ENCODE measurements at places on chromosomes 7 and 10. TPM values are rescaled to one million over a fixed set of nuclear protein-coding genes. Genes with fewer than 3 reads are reported as not detected.

- H3K36me3 ChIP-seq: no peaks in the 10 kb centered on the region
- no peak overlapping the region for H3K27ac ChIP-seq
- no peak for DNase-seq
These were observed 19.8 kb downstream of the ADAMTS14 start for GRCh38 chr10:70692043-70692603.

DNA sequence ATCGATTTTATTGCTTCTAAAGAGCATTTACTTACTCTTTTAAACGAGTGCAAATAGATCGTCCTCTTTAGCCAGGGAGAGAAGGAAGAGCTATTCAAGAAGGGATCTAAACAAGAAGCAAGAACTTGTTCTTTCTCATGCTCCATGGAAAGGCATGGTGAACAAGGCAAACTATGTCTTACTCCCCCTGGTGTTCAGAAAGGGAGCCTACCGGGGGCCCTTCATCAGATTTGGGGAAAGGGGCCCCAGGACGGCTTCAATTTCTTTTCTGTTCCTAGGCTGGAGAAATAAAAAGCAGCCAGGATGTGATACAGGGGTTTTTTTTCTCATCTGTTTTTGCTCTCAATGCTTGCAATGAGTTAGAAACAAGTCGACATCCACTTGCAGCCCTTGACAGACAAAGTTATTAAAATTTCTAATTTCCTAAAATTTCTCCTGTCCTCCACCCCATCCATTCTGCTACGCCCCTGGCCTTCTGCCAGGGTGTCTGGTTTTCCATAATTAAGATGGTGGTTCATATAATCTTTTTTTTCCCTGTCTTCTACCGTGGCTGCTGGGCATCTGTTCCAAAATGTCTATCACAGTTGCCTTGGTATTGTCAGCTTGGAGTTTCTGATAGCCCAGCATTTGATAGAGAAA, 214.4 kb downstream of the CREB5 start:
- DNase-seq: no peak
- no peaks in the 10 kb centered on the region for H3K36me3 ChIP-seq
- no peaks in the 10 kb centered on the region for H3K4me1 ChIP-seq
- H3K27ac ChIP-seq: no peak overlapping the region
- no peak overlapping the region for H3K4me3 ChIP-seq
- H3K27me3 ChIP-seq: peaks cover 2% of the 10 kb centered on the region

HUS1 gene
- polyA plus RNA-seq: 31.3 TPM

ZNF365 gene
- polyA plus RNA-seq: 8.0 TPM

FANK1 gene
- polyA plus RNA-seq: 51.8 TPM

GRCh38 chr7:74623135-74623534, 34.4 kb upstream of the GTF2I start:
- no peak overlapping the region for H3K27ac ChIP-seq
- no peak overlapping the region for H3K4me3 ChIP-seq
- H3K27me3 ChIP-seq: no peaks in the 10 kb centered on the region
- no peak for DNase-seq
- H3K36me3 ChIP-seq: no peaks in the 10 kb centered on the region

CTAGE8 gene
- 0.54 TPM for polyA plus RNA-seq

GRCh38 chr7:1924258-1924817, 254.3 kb downstream of the ELFN1 start:
- no peak overlapping the region for H3K27ac ChIP-seq
- no peaks in the 10 kb centered on the region for H3K27me3 ChIP-seq
- H3K4me3 ChIP-seq: no peak overlapping the region
- no peak for DNase-seq

ZNF25 gene
- polyA plus RNA-seq: 5.4 TPM

DNA sequence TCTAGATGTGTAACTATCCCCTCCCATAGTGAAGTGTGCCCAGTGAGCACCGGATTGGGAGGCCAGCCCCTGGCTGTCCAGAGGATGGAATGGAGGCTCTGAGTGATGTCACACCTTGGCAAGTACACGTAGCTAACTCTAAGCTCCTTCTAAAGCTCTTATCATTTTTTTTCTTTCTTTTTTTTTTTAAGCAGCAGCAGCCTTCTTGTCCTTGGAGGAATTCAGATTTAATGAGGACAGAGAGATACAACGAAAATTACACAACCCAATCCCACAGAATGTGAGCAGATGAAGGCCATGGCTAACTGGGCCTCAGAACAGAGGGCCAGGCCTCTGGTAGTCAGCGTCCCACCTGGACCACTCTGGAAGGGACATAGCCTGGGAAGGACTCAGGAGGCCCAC, 11.3 kb downstream of the TNS3 start:
- H3K27ac ChIP-seq: no peak overlapping the region
- no peaks in the 10 kb centered on the region for H3K27me3 ChIP-seq
- no peaks in the 10 kb centered on the region for H3K4me1 ChIP-seq
- no peak overlapping the region for H3K4me3 ChIP-seq

TMEM176A gene
- polyA plus RNA-seq: not detected

DNA sequence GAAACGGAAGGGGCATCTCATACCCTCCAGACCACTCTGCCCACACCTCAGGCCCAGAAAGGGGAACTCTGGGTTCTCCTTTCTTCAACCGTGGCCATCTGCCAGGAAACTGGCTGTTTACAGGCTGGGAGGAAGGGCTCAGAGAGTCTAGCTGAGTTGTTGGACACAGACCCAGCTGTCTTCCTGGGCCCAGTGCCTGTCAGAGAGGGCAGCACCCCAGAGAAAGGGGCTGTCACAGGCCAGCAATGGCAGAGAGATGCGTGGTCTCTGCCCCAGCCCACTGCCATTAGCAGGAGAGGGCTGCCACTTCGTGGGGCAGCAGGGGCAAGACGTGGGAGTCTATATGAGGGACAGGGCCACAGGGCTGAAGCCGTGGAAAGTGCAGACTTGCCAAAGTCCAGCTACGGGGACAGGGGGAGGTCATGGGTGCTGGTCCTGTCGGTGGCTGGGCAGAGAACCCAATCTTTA, 11.0 kb downstream of the GRID1 start:
- H3K4me3 ChIP-seq: no peak overlapping the region
- H3K4me1 ChIP-seq: no peaks in the 10 kb centered on the region
- H3K27me3 ChIP-seq: no peaks in the 10 kb centered on the region

EPO gene
- polyA plus RNA-seq: 0.23 TPM

CHN2 gene
- 0.55 TPM for polyA plus RNA-seq

GRCh38 chr10:55979203-55979602, 381.9 kb downstream of the ZWINT start:
- no peak overlapping the region for H3K27ac ChIP-seq
- H3K27me3 ChIP-seq: no peaks in the 10 kb centered on the region
- DNase-seq: no peak

DNA sequence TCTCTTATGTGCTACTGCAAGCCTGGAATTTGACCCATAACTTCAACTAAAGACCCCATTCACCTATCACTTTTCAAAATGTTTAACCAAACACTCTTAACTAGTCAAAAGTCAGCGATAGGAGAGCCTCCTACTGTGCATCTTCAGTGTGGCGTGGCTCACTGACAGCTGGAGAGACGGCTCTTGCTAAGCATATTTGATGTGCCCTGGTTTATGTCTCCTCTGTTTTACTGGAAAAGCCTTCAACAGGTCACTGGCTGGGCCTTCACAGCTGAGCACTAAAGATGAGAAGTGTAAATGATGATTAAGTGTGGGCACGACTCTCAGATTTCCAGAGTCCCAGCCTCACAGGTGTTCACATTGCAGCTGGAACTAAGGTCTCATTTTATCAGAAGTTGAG, 472.1 kb downstream of the SEMA3D start:
- no peak for DNase-seq
- no peaks in the 10 kb centered on the region for H3K27me3 ChIP-seq
- H3K27ac ChIP-seq: no peak overlapping the region
- no peaks in the 10 kb centered on the region for H3K4me1 ChIP-seq
- H3K36me3 ChIP-seq: no peaks in the 10 kb centered on the region

GRCh38 chr7:95693551-95694333, 78.6 kb upstream of the DYNC1I1 start:
- H3K27ac ChIP-seq: no peak overlapping the region
- no peaks in the 10 kb centered on the region for H3K27me3 ChIP-seq
- no peaks in the 10 kb centered on the region for H3K36me3 ChIP-seq
- H3K4me1 ChIP-seq: no peaks in the 10 kb centered on the region
- H3K4me3 ChIP-seq: no peak overlapping the region
- no peak for DNase-seq

- peaks cover 8% of the 10 kb centered on the region for H3K4me1 ChIP-seq
- peak within 1 kb of the TSS; percentile 86 for H3K4me3 ChIP-seq
- DNase-seq: peak; percentile 72
- H3K36me3 ChIP-seq: no peaks in the 10 kb centered on the region
These were observed at the start of gene ZPBP for GRCh38 chr7:50092579-50093491. Gene ZPBP, minus strand, starts transcription at chr7:50093246. Its CDS starts 52 bp downstream, at chr7:50093194.

- H3K4me3 ChIP-seq: no peak overlapping the region
- H3K27me3 ChIP-seq: no peaks in the 10 kb centered on the region
- no peaks in the 10 kb centered on the region for H3K36me3 ChIP-seq
- H3K27ac ChIP-seq: no peak overlapping the region
- H3K4me1 ChIP-seq: no peaks in the 10 kb centered on the region
- no peak for DNase-seq
These were observed 200.1 kb downstream of the CCDC3 start for GRCh38 chr10:12801214-12802087.

PNLIPRP3 gene
- polyA plus RNA-seq: not detected

- no peaks in the 10 kb centered on the region for H3K36me3 ChIP-seq
- DNase-seq: no peak
- no peaks in the 10 kb centered on the region for H3K27me3 ChIP-seq
- no peak overlapping the region for H3K27ac ChIP-seq
- H3K4me1 ChIP-seq: no peaks in the 10 kb centered on the region
- no peak overlapping the region for H3K4me3 ChIP-seq
These were observed 177.7 kb downstream of the ACTR3B start for GRCh38 chr7:152937282-152937681.

MRPS24 gene
- 179 TPM for polyA plus RNA-seq

DNA sequence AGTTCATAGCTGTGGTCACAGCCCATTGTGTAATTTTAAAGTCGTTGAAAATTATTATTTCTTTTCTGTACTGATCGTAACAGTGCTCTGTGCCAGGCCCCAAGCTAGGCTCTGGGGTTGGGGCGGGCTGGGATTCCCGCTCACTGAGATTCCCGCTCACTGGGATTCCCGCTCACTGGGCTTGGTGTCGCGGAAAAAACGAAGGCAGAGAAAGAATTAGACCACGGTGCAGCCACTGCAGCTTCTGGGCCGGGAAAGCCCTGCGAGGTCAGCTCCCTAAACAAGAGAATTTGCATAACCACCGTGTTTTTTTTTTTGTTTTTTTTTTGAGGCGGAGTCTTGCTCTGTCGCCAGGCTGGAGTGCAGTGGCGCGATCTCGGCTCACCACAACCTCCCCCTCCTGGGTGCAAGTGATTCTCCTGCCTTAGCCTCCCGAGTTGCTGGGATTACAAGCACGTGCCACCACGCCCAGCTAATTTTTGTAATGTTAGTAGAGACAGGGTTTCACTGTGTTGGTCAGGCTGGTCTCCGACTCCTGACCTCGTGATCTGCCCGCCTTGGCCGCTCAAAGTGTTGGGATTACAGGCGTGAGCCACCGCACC, 31.2 kb downstream of the FOXK1 start:
- no peak overlapping the region for H3K27ac ChIP-seq
- DNase-seq: no peak
- H3K36me3 ChIP-seq: peaks cover 9% of the 10 kb centered on the region
- H3K27me3 ChIP-seq: no peaks in the 10 kb centered on the region
- peaks cover 4% of the 10 kb centered on the region for H3K4me1 ChIP-seq
- no peak overlapping the region for H3K4me3 ChIP-seq

DNA sequence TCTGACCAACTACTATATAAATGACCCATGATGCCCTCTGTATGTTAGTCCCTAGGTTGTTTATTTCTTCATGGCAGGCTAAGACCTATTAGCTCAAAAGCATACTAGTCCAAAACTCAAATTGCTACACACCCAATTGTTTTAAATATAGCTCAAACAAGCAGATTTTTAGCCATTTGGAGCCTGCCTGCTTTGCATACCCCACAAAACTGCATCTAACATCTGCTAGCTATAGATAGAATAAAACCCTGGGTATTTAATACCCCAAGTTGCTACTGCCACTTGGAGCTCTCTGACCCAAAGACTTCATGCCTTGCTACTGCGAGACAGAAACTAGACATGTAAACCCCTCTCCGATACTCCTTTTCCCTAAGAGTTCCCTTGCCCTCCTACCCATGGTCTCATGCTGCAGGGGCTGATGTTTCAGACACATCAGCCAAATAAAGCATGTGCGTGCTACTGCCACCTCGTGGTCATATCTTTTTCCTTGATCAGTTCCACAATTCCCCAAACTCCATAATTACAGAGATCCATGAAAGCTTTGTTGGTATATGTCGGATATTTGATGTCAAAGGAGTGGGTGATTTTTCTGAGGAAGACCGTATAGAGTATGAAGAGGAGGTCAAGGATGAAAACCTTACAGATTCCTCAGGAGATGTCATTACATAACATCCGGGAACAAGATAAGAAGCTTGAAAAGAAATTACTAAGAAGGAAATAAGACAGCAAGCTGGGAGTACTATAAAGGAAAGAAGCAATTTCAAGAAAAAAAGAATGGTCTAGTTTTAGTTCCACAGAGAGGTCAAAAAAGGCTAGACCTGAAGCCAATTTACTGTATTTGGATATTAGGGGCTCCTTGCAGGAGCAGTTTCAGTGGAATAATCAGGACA, 386.6 kb downstream of the SH2D4B start:
- H3K4me3 ChIP-seq: no peak overlapping the region
- no peaks in the 10 kb centered on the region for H3K4me1 ChIP-seq
- H3K27ac ChIP-seq: no peak overlapping the region
- DNase-seq: peak; percentile 5

DNA sequence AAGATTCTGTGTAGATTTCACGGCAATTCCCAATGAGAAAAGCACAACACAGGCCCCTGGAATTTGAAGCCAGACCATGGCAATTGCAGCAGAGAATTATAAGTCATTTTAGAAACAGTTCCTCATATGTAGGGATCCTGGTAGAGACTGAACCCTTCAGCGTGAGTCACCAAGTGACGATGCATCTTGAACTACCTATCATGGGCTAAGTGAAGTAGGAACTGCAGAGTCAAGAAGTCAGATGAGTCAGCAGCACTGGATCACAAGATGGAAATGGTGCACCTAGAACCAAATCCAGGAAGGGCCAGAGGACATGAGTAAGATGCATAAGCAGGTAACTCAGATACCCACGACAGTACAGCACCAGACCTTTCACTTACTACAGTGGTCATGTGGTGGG, 140.0 kb upstream of the TPK1 start:
- no peaks in the 10 kb centered on the region for H3K27me3 ChIP-seq
- no peak overlapping the region for H3K4me3 ChIP-seq
- DNase-seq: no peak

DPYSL4 gene
- not detected for polyA plus RNA-seq

- H3K4me3 ChIP-seq: no peak overlapping the region
- H3K36me3 ChIP-seq: no peaks in the 10 kb centered on the region
- H3K27ac ChIP-seq: no peak overlapping the region
- H3K4me1 ChIP-seq: no peaks in the 10 kb centered on the region
- no peaks in the 10 kb centered on the region for H3K27me3 ChIP-seq
- no peak for DNase-seq
These were observed 350.5 kb upstream of the CHRM2 start for GRCh38 chr7:136517971-136518370.
